AG08395 (cell line): ENCODE measurements at places on chromosomes 6 and 20.

DNA sequence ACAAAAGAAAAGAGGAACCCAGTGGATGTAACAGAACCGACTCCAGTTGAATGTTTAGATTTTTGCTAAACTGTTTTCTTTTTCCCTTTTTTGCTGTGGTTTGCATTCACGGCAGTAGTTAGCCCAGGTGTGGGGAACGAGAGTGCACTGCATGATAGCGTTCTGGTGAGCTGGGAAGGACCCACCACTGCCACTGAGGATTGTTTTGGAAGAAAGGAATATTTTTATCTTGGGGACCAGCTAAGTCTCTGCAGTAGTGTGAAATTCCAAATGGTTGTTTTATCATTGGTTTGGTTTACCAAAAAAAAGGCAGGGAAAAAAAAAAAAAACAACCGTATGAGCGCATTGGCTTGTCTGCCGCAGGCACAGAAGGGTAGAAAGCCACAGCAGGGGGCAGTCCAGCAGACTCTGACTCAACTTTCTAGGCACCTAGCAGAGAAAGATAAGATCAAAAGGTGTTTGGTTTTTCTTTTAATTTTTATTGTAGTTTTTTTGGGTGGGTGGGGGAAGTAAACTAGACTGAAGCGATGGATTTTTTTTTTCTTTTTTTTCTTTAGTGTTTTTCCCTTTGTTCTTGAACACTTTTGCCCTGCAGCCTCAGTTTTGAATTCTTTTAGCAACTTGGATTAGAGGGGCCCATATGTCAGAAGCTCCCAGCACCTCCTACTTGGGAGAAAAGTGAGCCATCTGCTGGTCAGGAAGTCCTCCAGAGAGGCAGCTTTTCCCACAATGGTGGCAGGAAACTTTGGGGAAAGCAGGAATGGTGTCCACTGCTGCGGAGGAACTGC is 13.5 kb upstream of the RAB5IF start:
- peak; percentile 50 for DNase-seq

DNA sequence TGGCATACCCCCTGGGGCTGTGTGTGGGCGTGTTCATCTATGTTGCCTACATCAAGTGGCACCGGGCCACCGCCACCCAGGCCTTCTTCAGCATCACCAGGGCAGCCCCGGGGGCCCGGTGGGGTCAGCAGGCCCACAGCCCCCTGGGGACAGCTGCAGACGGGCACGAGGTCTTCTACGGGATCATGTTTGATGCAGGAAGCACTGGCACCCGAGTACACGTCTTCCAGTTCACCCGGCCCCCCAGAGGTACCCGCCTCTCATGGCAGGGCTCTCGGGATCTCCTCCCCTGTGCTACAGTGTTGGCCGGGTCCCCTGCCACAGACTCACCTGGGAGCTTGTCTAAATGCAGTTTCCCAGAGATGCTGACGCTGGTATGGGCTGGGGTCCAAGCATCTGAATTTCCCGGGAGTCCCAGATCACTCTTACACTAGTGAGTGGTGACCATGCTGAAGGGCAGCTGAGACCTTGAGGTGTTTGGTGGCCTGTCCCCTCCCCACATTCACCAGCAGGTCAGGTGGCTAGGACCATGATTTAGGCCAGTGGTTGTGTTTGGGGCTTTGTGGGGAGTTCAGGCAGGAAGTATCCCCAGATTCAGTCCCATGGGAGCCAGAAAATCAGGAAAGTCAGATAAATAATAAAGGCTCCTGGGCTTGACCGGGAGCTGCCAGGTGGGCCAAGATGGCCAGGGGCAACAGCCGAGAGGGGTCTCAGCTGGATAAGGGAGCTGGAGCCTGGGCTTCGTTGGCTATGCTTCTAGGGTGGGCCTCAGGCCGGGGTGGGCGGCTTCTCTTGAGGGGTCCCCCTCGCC is 11.8 kb downstream of the ENTPD6 start:
- DNase-seq: no peak

DNA sequence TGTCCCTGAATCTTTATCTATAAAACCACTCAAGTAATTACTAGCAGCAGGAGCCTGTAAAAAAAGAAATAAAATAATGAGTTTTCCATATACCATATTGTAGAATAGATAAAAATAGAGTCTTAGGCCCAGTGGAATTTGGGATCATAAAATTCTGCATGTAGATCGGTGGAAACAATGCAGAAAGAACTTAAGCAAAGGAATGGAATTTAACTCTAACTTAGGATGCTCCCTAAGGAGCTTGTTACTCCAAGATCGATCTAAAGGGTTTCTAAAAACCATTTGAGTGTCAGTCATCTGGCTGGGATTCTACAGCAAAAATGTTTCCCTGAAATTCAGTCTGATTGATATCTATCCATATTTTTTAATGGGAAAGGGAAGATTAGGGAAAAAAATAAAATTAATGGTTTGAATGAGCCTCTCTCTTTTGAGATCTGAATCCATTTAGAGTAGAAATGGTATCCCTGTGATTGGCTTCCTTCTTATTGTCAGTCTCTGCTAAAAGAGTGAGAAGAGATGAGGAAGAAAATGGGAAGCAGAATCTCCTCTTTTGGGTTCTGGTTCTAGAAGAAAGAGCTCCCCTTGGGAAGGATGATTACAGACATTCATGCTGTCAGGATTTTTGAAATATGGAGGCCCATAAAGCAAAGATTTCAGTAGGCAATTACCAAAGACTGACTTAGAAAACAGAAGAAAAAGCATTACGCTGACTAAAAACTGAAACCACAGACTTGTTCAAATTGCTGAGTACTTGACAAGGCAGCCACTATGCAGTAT is 564.3 kb upstream of the MARCKS start:
- DNase-seq: no peak

DNA sequence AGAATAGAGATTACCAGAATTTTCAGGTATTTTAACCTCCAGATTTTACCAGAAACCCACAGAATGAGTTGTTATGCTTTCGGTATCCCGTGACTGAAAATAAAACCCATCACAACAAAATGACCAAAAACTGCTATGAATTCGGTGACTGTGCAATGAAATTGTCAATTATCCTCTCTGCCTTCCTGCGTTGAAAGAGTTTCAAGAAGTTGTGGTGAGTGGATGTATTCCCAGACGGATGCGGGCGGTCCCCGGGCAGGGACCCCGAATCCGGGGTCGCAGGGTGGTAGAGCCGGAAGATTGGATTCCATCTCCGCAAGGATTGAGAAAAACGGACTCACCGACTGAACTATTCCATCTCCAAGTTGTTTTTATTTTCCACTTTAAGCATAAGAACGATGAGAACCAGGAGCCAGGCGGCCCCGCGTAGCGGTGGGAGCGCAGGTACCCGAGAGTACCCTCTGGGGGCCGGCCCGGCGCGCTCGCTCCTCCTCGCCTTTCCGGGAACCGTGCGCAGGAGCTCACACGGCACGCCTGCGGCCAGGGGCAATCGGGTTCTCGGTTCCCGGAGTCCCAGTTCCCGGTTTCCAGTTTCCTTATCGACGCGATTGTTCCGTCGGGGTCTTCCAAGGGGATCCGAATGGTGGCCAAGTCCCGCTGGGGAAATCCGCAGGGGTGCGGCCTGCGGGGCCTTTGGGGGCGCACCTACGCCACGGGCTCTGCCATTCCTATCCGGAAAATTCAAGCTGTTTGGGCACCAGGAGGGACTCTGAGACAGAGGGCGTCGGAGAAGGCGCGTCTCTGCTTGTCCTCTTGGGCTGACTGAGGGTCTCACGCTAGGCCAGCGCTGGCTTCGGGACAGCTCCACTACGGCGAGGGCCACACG is 104.9 kb upstream of the PRDM1 start:
- no peak for DNase-seq

DNA sequence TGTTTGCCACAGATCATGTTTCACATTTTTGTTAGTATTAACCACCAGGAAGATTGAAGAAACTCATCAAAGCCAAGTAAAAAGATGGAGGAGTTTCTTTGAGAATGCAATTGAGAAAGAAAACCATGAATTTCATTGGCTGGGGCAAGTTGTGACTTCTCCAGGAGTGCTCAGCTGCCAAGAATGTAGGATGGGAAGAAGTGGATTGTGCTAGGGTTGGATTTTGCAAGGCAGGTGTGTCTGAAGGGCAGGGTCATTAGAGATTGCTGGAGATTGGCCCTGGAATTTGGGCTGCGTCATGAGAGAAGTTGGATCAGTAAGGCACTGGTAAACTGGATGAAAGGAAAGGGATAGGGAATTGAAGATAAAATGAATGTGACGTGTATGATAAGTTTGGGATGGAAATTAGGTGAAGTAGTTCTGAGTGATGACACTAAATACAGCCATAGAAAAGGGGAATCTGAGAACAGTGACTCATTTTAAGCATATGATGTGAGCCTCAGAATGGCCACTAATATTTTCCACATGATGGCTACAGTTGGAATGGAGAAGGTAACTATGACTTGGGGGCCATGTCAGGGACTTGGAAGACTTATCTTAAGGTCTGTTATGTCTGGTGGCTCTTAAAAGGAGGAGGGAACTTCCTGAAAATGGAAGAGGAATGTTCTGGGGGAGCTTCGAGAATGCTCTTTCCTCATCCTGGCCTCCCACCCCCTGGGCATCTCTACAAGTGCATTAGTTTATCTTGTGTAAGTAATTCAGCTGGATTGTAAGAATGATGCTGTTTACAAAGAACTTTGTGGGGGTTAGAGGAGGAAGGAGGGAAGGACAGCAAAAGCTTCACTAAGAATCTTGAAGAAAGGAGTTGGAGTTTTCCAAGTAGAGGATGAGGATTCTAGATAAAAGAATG is 27.8 kb upstream of the ERVFRD-1 start:
- DNase-seq: peak; percentile 20

GRCh38 chr6:134725590-134725989 is 224.3 kb downstream of the ALDH8A1 start:
- DNase-seq: no peak

GRCh38 chr6:157059781-157060180 is 263.5 kb downstream of the TMEM242 start:
- DNase-seq: peak; percentile 18

DNA sequence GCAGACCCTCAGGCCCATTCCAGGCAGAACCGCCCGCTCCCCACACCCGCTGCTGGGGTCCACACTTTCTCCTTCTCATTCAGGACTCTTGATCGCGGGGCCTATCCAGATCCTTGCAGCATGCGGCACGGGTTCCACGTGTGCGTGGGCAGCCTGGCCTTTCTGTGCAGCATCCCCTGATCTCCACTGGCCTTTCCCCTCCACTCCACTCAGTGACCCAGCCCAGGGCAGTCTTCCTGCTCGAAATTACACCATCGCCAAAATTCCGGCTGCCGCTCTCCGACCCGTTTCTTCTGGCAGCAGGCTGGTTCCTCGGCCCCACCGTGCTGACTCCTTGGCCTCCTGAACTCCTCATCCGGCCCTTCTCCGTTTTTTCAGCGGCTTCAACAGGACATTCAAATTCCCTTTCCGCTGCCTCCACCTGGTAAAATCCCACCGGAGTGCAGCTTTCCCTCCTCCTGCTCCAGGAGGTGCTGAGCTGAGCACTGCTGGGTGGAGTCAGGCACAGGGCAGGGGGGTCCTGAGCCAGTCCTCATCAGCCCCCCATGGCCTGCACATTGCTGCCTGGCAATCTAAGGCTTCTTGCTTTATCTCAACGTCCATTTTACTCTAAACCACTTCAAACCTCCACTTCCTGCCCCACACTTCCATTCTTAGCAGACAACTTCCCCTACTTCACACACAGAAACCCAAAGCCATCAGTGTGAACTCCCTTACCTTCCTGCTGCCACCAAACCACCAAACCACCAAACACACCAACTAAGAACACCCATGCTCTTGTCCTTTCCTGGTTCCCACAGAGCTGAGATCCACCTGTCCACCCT is 9.0 kb downstream of the SFT2D1 start:
- no peak for DNase-seq

GRCh38 chr20:32482442-32483261 is 102.5 kb downstream of the NOL4L start:
- DNase-seq: peak; percentile 31

- no peak for DNase-seq
Measured at GRCh38 chr6:24981386-24981760, 45.6 kb upstream of the RIPOR2 start.

GRCh38 chr6:149354009-149354408 is 36.5 kb downstream of the TAB2 start:
- no peak for DNase-seq

DNA sequence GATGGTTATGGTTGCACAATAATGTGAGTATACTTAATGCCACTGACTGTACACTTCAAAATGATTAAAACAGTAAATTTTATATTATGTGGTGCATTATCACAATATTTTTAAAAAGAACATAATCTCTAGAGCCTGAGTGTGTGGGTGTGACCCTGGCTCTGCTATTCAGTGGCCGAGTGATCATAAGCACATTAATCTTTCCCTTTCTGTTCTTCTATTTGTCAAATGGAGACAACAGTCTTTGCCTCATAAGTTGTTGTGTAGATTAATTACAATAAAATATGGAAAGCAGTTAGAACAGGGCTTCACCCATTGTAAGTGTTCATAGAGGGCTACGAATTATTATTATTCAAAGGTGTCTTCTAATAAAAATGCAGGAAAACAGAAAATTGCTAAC is 548.6 kb downstream of the HTR1B start:
- DNase-seq: no peak

DNA sequence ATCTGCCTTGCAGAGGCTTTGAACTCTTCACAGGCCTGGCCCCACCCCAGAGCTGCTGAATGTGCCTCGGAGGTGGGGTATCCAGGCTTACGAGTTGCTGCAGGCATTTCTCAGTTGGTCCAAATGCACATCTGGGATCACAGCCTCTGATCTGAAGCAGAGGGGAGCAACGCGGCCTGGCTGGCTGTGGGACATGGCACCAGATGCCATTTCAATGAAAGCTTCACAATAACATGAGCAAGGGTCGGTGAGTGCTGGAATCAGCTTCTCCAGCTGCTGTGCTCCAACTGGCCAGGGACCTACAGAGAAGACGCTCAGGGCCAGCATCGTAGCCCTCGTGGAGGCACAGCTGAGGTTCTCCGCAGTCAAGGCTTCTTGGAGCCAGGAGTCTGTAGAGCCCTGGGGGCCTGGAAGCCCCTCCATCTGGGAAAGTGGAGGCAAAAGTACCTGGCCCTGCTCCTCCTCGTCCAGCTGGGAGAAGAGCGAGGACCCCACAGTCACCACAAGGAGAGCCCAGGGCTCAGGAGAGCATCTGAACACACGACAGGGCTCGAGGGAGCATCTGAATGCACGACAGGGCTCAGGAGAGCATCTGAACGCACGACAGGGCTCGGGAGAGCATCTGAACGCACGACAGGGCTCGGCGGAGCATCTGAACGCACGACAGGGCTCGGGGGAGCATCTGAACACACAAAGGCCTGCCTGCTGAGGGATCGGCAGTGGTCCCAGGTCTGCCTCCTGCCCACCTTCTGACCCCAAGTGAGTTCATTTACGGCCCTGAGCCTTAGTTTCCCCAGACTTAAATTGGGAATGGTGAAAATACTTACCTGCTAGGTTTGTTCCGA is 165.2 kb downstream of the DLL1 start:
- DNase-seq: no peak

- DNase-seq: no peak
Measured at GRCh38 chr6:136701045-136701444, 91.2 kb downstream of the MAP3K5 start.

DNA sequence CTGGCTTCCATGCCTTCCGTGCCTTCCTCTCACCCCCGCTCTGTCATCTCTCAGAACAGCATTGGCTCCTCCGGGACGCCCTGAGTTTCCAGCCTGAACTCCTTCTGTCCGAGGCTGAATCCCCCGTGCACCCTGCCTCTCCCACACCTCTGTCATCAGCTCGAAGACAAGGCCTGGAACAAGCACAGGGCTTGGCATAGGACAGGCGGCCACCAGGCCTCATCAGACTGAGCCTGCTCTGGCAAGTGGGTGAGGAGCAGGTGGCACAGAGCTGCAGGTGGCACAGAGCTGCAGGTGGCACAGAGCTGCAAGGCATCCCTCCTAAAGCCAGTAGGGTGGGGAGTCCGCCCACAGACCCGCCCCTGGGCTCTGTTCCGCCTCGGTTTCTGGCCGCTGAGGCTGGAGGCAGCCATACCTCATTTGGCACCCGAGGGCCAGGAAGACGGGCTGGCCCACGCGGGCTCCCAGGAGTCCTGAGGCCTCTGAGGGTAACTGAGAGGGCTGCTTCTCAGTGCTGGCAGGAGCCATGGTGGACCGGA is 60.2 kb downstream of the EZR start:
- DNase-seq: no peak
